Mucosa of gallbladder (tissue), 1 donor: ENCODE measurements at places on chromosomes 13 and 19. TPM values are rescaled to one million over a fixed set of nuclear protein-coding genes. Genes with fewer than 3 reads are reported as not detected.

Gene LILRA5
- total RNA-seq, result 1.1 TPM

Gene COL5A3
- total RNA-seq, result 5.9 TPM

DNA sequence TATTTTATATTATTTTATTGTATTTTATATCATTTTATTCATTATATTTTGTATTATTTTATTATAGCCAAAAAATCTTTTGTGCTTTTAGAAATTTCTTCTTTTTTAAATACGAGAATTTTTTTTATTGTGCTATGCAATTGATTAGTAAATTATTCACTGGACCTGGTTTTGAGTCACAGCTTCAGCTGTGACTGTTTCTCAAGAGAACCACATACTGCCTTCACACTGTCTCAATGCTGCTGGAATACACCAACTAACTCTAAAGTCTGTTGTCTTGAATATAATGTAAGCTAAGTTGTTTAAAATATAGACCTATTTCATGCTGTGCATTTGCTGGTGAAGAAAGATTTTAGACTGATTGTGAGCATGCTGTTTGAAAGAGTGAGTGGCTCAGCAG lies 423.6 kb downstream of the NDFIP2 start:
- DNase-seq, result no peak

Gene BRME1
- total RNA-seq, result 2.6 TPM

Gene GPI
- 406 TPM for total RNA-seq
